ENCODE measurements at places on chromosomes 2 and 18.
A peak's percentile ranks its signal among the peaks of the same experiment; 100 is the strongest.

GRCh38 chr2:905091-905832, 45.4 kb upstream of the SNTG2 start:
- no peak for DNase-seq

- no peak for DNase-seq
Measured at GRCh38 chr2:119263656-119264055, 40.0 kb downstream of the STEAP3 start.

DNA sequence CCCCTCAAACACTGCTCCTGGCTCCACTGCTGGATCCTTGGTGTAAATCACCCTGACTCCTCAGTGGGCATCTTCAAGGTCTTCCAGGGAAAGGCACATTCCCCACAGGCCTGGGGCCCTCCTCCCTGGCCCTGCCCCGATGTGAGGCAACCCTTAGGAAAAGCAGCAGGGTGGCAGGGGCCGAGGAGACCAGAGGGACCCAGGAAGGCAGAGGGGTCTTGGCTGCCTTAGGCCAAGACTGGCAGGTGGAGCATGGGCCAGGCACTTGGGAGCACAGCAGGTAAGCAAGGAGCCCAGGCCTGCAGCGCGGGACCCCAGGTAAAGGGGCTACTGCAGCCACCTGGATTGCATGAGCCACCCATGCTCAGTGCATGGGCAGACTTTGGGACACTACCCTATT, 96.9 kb downstream of the GYPC start:
- no peak for DNase-seq

DNA sequence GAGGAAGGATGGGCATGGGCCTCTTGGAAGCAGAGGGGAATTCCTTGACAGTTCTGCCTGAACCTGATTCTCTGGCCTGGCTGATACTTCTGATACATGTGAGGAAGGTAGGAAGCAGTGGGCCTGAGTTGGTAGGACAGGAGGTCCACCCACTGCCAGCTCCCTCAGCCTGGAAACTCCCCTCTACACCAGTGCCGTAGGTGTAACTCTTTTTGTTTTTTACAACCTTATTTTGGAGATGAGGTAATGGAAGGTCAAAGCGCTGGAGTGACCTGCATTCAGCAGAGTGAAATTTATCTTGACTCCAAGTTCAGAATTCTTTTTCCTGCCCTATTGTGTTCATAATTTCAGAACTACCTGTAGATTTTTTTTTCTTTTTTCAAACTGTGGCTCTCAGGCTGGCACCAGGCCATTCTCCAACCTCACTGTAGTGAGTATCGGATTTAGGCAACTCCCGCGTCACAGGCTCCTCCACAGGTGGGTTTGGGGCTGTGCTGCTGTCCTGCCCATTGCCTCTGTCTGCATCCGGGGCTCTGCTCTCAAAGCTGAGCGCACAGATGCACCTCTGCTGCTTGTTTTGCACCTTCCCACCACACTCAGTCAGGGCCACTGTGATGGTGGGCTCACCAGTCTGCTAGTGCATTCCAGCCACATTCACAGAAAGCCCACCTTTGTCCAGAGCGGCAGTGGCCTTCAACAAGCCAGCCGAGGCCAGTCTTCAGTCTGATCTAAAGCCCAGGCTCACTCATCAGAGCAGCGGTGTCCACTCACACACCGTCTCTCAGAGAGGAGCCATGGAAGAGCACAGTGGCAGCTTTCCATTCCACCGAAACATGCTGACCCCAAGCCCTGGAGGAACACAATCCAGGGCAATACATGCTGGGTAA, 87.2 kb downstream of the UXS1 start:
- no peak for DNase-seq

DNA sequence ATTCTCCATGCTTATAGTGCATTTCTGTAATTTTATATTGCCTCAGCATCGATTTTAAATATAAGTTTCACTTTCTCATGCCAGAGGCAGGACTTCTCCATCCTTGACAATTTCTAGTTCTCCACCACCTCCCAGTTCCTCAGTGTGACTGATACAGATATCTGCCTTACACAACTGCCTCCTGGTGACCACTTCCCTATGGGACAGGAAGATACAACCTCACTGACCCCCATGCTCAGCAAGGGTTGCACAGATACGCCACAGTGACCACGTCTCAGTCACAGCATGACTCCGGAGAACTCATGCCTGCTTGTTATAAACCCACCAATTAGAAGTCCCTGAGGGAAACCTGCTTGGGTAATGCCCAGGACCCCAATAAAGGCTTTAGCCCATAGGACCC, 284.0 kb upstream of the MC4R start:
- DNase-seq, result no peak

DNA sequence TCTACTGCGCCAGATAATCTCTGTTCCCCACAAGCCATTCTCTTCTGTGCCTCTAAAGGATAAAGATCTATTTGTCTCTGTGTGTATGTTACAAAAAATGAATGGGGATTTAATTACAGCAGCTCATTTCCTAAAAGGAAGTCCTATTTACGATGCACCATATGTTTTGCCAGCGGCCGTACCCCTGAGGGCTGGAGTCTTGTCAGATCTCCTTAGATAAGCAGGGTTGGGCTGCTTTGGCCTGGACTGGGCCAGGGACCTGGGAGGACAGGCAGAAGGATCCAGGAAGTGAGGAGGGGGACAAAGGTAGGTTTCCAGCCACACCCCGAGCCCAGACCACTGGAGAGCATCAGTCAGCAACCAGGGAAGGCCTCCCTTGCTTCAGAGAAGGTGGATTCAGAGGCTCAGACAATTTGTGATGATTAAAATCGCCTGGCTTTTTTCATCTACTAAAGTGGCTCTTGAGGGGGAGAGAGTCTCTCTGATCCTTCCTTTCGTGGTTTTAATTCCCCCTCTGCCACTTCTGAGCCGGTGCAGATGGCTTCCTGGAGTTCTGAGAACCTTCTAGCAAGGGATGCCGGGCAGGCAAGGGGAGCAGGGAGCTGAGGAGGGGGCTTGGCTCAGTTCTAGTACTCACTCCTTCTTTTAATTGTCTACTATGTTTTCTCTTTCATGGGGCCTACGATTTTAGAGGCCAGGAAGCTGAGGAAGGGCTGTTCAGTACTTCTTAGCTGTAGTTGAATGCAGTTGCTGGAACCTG, 42.1 kb downstream of the MYCN start:
- DNase-seq, result no peak

DNA sequence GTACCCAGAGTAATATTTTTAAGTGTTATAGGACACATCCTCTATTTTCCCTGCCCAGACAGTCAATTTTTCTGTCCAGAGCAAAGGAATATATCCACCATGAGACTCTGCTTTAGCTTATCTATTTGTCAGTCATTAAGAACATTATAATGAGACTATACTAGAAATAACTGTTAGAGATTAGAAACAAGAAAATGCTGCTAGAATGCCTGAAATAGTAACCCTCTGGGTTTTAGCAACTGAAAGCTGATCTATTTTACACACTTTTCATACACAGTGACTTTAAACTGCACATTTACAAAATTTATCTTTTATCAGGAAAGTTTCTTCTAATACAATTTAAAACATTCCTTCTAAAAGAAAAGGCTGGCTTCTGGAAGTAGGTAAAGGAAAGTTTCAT, 39.6 kb downstream of the MBD2 start:
- no peak for DNase-seq

GRCh38 chr2:119015845-119016244, 73.9 kb downstream of the MARCO start:
- no peak for DNase-seq

DNA sequence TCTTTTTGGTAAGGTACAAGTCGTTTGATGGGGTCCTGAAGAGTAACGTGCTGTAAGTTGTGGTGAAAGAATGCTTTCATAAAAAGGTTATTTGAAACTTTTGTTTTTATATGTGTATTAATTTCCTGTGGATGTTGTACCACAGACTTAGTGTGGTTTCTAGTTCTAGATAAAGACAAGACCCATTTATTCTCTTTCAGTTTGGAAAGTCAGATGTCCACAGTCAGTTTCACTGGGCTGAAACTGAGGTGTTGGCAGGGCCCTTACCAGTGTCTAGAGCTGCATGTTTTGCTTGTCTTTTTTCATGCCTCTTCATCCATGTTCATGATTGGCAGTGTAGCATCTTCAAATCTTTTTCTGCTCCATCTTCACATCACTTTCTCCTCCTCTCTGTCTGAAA, 22.1 kb upstream of the DOCK10 start:
- no peak for DNase-seq

GRCh38 chr2:170492010-170492409, 223.1 kb upstream of the SP5 start:
- no peak for DNase-seq

GRCh38 chr2:1816414-1816911, 72.1 kb upstream of the PXDN start:
- peak; percentile 81 for DNase-seq

GRCh38 chr2:138115666-138116065, 151.4 kb downstream of the HNMT start:
- DNase-seq, result no peak

- no peak for DNase-seq
Measured at GRCh38 chr2:3430740-3431490, 51.4 kb downstream of the TRAPPC12 start.

- DNase-seq, result no peak
Measured at GRCh38 chr2:142673836-142674235, 203.6 kb upstream of the KYNU start.

DNA sequence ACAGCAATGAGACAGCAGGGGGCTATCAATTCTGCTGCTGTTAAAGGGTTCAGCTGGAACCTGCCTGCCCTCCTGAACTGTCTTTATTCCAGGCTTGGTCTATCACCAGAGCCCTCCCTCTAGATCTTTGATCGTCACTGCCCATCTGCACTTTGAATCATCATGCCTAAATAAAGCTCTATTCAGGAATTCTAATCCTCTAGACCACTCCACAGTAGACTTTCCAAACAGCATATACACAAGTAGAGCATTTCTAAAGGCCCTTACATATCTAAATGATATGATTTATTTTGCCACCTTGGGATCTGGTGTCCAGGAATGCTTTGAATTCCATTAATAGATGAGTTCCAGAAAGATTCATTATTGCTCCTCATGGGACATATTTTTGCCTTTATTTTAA, 542.1 kb upstream of the SYT4 start:
- DNase-seq, result peak; percentile 44

- DNase-seq, result no peak
Measured at GRCh38 chr18:6606411-6607085, 123.0 kb upstream of the ARHGAP28 start.

GRCh38 chr18:24633121-24633520, 172.7 kb downstream of the HRH4 start:
- peak; percentile 2 for DNase-seq

DNA sequence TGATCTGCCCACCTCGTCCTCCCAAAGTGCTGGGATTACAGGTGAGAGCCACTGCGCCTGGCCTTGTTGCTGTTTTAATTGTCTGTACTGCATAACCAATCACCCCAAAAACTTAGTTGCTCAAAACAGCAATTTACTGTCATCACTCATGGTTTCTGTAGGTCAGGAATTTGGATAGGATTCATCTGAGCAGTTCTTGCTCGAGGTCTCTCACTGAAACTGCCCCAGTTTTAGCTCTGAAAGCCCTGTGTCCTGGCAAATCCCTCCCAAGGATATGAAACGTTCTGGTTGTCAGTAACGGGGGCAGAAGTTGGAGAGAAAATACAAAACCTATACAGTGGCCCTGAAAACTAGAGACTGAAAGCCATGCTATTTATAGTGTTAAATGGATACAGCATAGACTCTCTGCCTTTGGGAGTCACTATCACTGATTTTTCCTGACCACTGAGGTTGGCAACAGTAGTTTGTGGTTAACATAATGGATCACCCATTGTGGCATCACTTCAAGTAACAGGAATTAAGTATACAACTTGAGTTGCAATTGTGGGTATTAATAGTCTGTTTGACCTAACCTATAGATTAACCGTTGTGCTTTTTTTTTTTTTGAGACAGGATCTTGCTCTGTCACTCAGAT, 27.2 kb upstream of the ERICH2 start:
- DNase-seq, result peak; percentile 16

DNA sequence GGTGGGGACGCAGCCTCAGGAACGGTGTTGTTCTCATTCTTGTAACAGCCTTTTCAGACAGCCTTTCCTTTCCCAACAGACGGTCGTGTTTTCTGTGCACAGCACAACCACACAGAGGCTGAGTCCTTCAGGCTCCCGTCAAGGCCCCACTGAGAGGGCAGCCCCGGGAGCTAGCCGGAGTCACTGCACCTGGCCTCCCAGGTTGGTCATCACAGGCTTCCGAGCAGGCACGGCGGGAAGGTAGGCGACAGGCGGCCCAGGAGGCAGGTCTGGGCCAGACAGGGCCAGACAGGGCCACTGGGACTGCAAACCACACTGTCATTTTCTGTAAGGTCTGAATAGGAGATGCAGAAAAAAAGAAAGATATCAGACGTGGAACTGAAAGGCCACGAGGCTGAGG, 570.8 kb downstream of the GALR1 start:
- no peak for DNase-seq

DNA sequence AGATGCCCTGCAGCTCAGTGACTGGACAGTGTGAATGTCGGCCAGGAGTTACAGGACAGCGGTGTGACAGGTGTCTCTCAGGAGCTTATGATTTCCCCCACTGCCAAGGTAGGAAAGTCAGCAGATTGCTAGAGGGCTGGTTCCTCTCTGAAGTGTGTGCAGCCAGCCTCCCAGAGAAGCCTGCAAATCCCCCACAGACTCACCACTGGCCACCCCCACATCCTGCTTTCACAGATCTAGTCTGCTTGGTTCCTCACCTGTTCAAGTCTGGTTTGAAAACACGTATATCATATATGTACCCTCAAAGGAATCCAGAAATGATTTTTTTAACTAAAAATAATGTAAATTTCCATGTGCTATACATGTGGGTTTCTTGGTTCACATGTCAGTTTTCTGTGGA, 121.1 kb downstream of the LAMA3 start:
- DNase-seq, result no peak

DNA sequence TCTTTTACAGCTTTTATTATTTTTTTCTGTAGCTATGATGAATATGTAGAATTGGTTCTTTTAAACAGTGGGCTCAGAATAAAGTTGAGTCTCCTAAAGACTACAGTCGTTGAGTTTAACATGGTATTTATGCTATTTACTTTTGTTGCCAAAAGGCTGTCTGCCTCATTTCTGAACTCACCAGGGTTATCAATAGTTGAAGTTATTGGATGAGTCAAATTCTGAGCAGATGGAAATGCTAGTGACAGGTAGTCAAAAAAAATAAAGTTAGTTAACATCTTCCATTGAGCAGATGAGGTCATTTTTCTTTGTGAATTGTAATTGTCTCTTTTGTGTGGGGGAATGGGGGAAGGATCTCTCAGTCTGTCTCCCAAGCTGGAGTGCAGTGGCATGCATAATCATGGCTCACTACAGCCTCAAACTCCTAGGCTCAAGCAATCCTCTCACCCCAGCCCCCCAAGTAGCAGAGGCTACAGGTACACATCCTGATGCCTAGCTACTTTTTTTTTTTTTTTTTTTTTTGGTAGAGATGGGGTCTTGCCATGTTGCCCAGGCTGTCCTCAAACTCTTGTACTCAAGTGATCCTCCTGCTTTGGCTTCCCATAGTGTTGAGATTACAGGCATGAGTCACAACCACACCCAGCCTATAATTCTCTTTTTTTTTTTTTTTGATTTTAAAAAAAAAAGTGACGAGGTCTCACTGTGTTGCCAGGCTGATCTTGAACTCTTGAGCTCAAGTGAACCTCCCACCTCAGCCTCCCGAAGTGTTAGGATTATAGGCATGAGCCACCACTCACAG, 8.9 kb downstream of the PAPOLG start:
- DNase-seq, result no peak
